ENCODE measurements at places on chromosomes 2 and 18.
A peak's percentile ranks its signal among the peaks of the same experiment; 100 is the strongest.

GRCh38 chr2:160299540-160299939 is 99.5 kb upstream of the ITGB6 start:
- DNase-seq: peak; percentile 82

- DNase-seq: no peak
Measured at GRCh38 chr2:149056541-149057255, 18.2 kb downstream of the LYPD6B start.

- DNase-seq: no peak
Measured at GRCh38 chr2:66862885-66863650, 428.1 kb downstream of the MEIS1 start.

DNA sequence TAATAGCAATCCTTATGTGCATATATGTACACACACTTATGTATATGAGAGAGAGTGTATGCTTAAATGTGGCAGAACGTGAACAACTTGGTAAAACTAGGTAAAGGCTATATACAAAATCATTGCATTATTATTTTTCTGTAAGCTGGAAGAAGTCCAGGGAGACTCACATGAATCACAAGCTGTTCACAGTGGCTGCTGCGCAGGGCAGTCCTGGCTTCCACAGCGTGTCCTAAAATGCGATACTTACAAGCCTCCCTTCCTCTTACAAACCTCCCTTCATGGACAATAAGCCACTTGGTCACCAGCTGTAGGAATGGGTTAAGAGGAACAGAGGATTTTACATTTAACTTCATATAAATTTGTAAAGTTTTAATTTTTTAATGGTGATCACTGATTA is 114.9 kb upstream of the AGAP1 start:
- DNase-seq: no peak

DNA sequence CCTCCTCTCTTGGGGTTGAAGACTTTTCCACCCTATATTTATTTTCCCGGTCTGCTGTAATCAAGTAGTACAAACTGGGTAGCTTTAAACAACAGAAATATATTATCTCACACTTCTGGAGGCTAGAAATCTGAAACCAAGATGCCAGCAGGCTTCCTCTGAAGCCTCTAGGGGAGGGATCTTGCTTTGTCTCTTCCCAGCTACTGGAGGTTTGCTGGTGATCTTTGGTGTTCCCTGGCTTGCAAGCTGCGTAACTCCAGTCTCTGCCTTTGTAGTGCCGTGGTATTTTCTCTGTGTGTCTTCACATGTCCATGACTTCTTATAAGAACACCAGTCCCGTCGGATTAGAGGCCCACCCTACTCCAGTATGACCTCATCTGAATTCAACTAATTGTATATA is 44.4 kb downstream of the MYO3B start:
- DNase-seq: no peak

DNA sequence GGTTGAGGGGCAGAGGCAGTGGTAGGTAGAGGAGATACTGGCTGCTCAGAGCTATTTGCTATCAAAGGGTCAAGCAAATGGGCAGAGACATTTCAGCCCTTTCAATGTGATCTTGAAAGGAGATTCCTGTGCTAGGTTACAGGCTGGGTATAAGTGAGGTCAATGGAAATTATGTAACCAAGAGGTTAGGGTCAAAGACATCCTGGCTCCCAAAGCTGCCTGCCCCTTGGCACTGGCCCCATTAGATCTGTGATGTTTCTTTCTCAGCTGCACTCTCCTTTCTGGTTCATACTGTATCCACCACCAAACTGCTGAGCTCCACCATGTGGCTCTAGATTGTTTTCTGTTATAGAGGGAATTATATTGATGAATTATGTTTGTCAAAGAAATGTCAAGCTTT is 200.4 kb downstream of the AGPS start:
- no peak for DNase-seq

- no peak for DNase-seq
Measured at GRCh38 chr2:193608451-193608850, 1413.7 kb upstream of the TMEFF2 start.

DNA sequence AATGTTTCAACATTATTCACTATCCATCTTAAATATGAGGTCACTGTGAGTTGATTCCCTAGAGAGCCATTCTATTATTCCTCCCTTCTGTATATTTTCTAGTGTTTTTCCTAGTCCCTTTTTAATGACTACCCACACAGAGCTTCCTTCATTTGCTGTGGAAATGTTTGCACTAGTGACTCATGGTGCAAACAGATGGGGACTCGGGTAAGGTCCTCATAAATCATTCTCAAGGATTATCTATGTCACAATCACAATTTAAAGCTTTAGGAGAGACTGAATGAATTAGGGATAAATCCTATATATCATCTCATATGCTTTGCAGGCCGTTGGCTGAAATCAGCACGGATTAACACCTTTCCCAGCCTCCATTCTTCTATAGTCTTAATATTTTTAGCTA is 159.6 kb downstream of the DCC start:
- no peak for DNase-seq

DNA sequence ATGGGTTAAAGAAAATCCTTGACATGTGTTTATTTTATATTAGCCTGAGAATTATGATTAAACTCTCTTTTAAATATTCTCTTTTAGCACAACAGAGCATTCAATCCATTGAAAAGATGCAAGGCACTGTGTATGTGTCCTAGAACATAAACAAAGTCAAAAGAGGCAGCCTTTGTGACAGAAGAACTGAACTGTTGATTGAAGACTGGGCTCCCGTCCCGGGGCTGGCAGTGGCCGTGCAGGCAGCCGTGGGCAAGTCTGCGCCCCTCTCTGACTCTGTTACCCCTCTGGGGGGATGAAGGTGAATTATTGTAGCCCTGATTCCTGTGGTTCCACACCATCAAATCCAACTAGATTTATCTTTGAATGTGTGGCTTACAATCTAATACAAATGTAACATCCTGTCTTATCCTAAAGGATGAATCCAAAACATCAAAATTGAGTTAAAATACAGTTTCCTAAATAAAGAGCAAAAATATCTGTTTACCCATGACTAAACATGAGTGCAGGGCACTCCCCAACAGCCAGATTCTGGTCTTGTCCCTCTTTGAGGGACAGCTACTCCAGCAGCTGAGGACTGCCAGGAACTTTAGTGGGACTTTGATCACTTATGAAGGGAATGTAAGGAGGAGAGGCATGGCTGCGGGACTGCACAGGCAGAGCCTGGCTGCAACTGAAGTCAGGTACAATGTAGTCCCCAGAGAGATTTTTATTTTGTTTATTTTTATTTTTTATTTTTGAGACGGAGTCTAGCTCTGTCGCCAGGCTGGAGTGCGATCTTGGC is 37.3 kb upstream of the SH3BP4 start:
- no peak for DNase-seq

GRCh38 chr2:7356909-7357584 is 439.8 kb downstream of the RNF144A start:
- DNase-seq: no peak

- DNase-seq: no peak
Measured at GRCh38 chr2:61179701-61180639, 18.0 kb downstream of the C2orf74 start.

GRCh38 chr2:164803776-164804466 is 37.7 kb downstream of the COBLL1 start:
- no peak for DNase-seq

- no peak for DNase-seq
Measured at GRCh38 chr18:46772357-46772756, 15.5 kb upstream of the ST8SIA5 start.

DNA sequence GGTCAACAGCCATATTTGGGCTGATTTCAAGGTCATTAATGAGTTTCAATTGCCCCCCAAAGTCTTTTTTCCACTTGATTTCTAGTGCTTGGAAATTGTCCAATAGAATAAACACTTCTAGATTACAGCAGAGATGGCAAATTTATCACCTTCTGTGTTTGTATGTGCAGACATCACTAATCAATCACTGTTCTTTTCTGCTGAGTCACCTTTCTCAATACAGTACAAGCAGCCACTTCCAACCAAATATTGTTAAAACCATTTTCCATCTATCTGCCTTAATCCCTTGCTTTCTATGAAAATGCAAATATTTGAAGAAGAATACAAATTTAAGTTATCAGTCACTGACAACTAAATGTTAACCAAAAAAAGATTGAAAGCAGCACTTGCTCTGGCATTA is 40.2 kb upstream of the ZNF521 start:
- no peak for DNase-seq

DNA sequence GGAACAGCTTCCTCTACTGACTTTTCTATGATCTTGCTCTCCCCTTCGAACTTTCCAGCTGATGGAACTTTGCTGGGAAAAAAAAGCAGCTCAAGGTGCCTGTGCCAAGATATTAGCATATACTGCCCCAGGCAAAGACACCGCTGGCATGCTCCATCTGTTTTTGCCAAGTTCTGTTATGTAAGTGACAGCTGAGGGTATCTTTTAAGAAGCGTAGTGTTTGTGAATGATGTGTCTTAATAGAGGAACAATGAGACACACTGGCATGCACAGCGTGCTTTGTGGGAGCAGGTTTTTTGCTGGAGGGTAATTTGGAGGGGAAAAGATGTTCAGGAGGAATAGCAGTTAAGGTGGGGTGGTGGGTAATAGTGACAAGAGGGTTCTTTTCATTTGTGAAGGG is 47.8 kb downstream of the SLC4A3 start:
- DNase-seq: no peak

DNA sequence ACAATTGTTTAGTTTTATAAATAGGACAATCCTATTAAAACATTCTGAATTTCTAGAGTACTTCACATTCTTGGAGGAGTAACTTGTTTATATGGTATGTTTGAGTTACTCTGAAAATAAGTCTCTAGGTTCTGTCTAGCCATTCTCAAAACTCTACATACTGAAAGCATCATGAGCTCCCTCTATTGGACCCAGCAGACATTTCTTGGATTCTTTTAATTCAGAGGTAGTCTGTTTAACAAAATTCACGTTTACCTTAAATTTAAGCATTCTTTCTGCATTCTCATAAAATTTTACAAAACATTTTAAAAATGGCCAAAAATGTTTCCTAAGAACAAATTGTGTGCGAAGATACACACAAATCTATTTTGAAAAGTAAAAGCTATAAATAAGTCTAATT is 15.3 kb downstream of the SP9 start:
- DNase-seq: no peak

GRCh38 chr2:109479804-109480203 is 134.0 kb downstream of the SEPTIN10 start:
- DNase-seq: no peak

- DNase-seq: no peak
Measured at GRCh38 chr2:145846982-145847381, 1327.1 kb upstream of the ZEB2 start.

DNA sequence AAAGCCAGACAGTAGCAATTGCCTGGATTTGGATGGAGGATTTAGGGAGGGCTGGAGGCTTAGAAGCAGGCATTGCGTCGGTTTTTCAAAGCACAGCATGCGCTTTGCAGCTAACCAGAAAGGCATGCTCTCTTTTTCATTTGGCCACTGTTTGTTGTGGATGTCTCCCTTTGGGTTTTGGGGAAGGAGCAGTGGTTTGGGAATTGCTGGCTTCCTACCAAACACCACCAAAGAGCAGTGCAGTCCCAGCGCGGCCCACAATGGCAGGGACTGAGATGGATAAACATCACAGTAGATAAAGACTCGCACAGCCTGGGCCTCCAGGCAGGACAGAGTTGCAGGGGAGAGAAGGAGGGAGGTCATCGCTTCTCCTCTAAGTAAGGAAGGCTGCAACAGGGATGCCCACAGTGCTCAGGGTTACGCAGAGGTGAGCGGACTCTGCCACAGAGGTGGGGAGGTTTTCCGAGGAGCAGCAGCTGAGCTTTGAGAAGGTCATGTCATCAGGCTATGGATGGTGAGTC is 148.5 kb downstream of the MYT1L start:
- no peak for DNase-seq

GRCh38 chr2:201906777-201907562 is 100.6 kb downstream of the CDK15 start:
- no peak for DNase-seq

DNA sequence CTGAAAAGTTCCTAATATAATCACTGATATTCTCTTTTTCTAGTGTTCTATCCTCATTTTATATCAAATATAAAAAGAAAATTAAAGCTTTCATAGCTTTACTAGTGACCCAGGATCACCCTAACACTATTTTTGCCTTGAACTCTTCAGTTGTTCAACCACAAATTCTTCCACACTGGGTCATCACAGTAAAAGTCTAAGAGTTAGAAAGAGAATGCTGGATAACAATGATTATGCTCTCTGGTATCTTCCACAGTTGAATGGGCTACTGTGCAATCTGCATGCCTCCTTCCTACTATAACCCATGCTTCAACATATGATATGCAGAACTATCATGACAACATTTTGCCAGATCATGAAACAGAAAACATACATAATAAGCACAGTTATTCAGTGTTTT is 32.3 kb downstream of the CHN1 start:
- no peak for DNase-seq

GRCh38 chr18:68467957-68468356 is 247.0 kb downstream of the TMX3 start:
- DNase-seq: peak; percentile 18

GRCh38 chr2:166494140-166494624 is at the start of gene SCN7A:
Gene SCN7A, minus strand, starts transcription at chr2:166494249. Its CDS starts 16,553 bp downstream, at chr2:166477696.
- no peak for DNase-seq

DNA sequence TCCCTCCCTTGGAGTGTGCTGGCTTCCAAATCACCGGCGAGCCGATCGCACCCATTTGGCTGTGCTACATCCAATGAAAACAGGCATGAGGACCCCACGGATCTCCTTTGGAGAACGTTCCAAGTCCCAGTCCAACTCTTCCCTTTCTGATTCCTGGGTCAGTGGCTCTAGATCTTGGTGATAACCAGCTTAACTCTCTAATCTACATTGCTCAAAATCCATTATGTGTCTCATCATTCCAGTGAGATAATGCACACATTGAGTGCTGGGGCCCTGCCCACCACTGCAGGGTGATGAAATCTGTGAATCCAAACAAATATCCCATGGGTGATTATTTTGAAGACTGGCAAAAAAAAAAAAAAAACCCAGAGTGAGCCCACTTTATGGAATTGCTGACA is 232.7 kb upstream of the COPS8 start:
- no peak for DNase-seq

DNA sequence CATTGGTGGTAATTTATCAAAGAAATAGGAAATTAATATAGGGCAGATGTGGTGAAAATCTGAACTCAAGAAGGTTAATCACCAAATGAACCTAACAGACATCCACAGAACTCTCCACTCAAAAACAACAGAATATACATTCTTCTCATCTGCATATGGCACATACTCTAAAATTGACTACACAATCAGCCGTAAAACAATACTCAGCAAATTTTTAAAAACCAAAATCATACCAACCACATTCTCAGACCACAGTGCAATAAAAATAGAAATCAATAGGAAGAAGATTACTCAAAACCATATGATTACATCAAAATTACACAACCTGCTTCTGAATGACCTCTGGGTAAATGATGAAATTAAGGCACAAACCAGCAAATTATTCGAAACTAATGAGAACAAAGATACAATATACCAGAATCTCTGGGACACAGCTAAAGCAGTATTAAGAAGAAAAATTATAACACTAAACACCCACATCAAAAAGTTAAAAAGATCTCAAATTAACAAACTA is 31.0 kb downstream of the RBM43 start:
- DNase-seq: no peak

GRCh38 chr18:42514512-42514911 is 559.5 kb downstream of the PIK3C3 start:
- no peak for DNase-seq

Measured in activated CD4-positive, alpha-beta T cell treated with anti-CD3 and anti-CD28 coated beads, Interleukin-2, Interleukin-6, amounts not matched to agents 100 ng/mL and 50 ng/mL, durations not matched to agents 16 hours and 8 hours (primary cell).